Stimulated activated CD8-positive, alpha-beta memory T cell treated with anti-CD3 and anti-CD28 coated beads, Interleukin-7, amount 100 ng/mL, for 24 hours (primary cell): ENCODE measurements at places on chromosomes 16 and 17.
A peak's percentile ranks its signal among the peaks of the same experiment; 100 is the strongest.

DNA sequence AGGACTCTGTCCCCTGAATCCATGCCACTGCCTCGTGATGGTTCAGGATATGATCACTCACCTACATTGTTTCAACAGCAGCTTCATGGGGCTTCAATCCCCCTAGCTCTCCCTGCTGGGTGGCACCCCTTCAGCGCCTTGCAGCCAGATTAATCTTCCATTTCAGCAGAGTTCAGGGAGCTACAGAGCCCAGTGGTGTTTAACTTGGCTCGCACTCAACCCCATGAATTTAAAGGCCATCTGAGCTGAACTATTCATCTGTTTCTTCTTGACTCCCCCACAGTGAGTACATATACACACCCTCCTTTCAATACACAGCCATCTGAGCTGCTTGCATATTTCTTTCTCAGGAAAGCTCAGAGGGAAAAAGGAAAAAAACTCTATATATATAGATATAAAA, 202.8 kb upstream of the C16orf82 start:
- no peak for DNase-seq

GRCh38 chr17:63445065-63445464, 1.0 kb downstream of the CYB561 start:
- DNase-seq, result no peak

- no peak for DNase-seq
These were observed 121.9 kb downstream of the USP31 start for GRCh38 chr16:23027386-23027785.

GRCh38 chr17:30363715-30364202, 15.0 kb upstream of the CPD start:
- DNase-seq, result peak; percentile 57

- no peak for DNase-seq
These were observed 113.4 kb downstream of the TRIM37 start for GRCh38 chr17:58993311-58993710.

DNA sequence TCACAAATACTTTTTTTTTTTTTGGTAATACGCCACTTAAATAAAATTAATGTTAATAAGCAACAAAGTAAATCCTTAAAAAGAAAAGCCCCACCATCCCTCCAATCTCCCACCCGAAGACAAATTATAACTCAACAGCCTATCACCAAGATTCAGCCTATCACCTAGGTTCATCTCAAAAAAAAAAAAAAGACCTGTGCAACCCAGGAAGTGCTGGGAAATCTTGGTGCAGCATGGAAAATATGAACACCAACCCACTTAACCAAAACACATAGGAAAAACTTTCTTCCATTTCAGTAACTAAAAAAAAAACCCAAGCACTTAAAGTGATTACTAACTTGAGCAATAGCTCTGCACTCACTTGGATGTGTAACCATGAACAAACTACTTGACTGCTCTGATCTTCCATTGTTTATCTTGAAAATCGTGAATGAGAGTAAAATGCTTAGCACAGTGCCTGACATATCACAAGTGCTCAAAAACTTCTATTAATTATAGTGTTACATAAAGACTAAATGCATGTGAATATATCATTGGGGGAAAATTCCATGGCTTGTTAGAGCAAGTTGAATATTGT, 90.4 kb downstream of the STH start:
- DNase-seq, result no peak

DNA sequence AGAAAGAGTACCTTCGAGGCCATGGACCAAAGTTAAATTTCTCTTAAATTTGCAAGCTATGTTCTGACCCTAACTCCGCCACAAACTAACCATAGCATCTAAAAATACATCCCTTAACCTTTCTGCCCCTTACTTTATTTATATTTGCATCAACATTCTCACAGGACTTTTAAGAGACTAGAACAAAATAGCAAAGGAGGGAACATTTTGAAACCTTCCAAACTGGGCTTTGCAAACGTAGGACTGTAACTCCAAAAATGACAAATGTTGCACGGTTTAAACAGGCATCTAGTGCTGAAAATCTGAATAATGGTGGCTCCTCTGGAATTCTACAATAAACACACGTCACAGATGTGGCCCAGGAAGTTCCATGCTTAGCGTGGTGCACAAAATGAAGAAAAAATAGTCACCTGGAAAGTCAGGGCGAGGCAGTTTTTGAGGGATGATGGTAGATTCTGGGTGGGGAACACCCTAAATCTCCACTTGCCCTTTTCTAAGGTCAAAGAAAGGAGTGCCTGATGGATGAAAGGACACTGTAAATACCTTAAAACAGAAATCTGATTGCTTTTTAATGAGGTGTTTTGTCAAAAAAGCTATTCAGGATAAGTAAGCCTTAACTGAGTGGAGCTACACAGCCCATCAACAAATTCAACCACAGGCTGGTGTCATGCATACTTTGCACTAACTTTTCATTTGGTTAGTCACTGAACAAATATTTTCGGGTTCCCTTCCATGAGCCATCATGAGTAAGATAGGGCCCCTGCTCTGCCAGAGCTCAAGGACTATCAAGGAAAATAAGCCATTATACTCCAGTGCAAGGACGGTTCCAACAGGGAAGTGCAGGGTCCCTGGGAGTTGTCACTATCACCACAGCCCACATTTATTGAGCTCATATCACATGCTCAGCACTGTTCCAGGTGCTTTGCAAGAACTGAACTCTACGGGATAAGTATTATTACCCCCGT, 21.2 kb downstream of the ARHGAP17 start:
- DNase-seq, result no peak

- no peak for DNase-seq
These were observed 14.9 kb downstream of the RCVRN start for GRCh38 chr17:9890124-9890523.

GRCh38 chr17:63919311-63919723, 678 bp upstream of the GH1 start:
- peak; percentile 33 for DNase-seq

DNA sequence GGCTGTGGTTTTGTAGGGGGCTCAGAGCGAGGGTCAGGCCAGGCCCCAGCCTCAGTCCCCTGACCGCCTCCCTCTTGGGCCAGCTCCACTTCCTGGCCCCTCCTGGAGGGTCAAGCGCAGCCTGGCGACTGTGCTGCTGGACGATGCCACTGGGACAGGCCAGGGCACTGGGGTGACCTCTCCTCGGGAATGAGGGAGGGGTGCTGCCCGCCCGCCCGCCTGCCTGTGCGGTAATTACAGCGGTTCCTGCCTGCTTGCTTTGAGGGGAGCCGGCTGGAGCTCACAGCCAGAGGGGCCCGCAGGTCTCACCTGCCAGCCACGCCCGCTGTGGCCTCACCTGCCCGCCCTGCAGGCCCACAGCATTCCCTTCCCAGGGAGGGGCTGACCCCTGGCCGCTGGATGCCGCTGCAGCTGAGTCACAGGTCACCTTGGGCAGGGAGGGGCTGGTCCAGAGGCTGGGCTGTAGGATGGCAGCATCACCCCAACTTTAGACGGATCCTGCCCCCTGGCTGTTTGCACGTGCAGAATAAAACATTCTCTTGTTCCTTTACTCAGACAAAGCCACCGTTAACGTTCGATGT, 76.7 kb upstream of the CBX4 start:
- no peak for DNase-seq

DNA sequence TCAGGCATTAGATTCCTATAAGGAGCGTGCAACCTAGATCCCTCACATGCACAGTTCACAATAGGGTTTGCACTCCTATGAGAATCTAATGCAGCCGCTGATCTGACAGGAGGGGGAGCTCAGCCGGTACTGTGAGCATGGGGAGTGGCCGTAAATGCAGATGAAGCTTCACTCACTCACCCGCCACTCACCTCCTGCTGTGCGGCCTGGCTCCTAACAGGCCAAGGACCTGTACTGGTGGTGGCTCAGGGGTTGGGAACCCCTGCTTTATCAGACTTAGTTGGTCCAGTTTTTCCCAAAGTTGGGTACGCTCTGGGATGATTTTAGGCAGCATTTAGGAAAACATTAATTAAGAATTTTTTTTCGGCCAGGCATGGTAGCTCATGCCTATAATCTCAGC, 103.8 kb downstream of the MARF1 start:
- no peak for DNase-seq

DNA sequence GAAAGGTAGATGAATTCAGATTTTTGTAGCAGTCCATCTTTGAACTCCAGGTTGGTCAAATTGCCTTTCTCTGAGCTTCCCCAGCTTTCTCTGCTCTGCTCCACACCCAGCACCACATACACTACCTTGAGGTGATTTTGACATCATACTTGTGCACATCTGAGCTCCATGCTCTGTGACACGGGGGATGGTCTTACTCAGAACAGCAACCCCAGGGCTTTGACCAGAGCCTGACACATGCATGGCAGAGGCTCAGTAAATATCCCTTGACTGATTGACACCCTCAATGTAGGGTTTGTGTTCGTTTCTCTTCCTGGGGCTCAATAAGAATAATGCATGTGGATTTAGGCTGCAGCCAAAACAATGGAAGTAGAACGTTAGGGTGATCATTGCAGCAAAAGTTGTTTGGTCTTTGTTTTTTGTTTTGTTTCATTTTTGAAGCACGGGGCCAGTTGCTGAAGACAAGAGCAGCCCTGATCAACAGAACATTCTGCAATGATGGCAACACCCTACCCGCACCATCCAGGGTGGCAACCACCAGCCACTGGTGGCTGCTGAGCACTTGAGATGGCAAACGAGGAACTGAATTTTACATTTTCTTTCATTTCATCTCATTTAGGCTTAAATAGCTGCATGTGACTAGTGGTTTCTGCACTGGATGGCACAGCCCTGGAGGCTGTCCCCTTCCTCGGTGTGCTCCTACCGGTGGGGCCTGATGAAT, 224.8 kb upstream of the TNRC6C start:
- no peak for DNase-seq

DNA sequence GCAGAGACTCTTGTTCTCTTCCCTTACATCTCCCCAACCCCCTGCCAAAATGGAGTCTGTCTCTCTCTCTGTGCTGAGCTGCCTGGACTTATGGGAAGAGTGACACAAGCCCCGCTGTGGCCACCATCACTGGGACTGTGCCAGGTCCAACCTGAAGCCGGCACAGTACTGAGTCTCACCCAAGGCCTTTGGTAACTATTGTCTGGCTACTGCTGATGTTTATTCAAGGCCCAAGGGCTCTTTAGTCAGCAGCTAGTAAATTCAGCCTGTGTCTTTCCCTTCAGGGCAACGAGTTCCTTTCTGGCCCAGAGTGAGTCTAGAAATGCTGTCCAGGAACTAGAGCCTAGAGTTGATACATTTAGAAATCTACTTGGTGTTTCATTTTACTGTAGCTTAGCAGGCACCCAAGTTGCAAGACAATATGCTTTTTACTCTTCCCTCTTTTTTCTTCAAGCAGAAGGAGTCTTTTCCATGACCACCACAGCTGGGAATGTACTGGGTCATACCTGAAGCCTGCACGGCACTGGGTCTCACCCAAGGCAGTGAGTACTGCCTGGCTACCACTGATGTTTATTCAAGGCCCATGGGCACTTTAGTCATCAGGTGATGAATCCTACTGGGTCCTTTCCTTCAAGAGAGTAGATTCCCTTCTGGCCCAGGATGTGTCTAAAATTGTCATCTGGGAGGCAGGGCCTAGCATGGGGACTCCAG, 17.7 kb downstream of the EFCAB5 start:
- DNase-seq, result no peak

DNA sequence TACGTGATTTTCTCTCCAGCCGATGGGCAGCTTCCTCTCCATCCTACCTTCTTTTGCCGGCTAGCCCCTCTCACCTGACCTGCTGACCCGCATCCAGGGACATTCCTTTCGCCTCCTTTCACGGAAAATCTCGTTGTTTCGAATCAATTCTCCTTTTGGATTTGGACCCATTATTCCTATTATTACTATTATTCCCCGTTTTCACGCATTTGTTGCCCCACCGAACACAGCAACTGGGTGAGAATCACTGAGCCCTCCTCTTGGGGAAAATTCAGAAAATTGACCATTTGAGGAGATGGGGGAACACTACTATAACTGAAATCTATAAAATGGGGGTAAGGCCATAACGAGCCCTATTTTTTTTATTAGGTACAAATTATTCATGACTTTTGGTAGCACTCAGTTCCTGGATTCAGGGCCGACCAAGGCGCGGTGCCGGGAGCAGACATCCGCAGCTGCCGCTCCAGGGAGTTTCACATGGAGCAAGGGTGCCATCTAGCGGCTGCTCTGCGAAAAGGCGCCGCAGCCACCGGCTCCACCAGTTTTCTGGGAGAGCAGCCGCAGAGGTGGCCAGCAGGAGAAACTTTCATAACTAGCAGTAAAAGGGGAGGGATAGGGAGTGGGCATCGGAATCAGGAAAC, 3.3 kb upstream of the HOXB8 start:
- DNase-seq, result peak; percentile 69

DNA sequence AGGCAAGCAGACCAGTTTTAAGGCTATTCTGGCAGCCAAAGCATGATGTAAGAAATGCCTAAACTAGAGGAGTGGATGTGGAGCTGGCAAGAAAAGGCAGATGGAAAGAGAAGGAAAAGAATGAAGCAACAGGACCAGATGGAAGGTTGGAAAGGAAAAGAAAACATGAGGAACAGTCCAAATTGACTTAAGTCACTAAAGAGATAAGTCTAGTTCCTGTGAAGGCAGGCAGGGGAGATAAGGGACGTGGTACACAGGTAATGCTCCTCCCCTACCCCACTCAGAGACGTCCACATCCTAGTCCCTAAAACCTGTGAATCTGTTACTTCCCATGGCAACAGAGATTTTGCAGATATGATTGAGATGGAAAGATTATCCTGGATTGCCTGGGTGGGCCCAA, 43.5 kb downstream of the TEX2 start:
- DNase-seq, result no peak

DNA sequence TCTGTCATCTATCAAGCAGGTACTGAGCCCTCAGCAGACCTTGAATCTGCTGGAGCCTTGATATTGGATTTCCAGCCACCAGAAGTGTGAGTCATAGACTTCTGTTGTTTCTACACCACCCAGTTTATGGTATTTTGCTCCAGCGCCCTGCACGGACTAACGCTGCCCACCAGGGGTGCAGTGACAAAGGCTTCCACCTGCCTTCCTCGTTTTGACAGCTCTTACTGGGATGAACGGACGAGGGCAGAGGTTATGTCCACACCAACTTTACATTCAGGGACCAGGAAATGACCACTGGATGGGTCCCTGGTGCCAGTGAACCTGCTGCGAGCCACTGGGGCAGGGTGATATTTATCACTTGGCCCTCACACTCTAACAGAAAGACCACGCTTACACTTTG, 66.6 kb upstream of the CBX4 start:
- no peak for DNase-seq

DNA sequence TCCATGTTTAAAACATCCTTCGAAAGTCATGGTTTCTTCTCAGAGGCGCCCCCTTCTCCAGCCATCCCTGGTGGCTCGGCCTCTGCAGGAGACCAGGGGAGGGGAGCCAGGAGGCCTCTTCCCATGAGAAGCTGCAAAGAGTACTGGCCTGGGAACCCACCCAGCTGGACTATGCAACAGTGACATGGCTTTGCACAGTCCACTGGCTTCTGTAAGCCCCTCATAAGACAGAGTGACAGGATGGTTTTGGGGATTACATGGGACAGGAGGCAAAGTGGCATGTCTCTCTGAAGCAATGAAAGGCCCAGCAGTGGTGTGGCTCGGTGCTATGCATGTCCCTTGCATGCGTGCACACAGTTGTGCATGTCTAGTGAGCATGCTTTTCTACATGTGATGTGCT, 99.5 kb downstream of the C16orf78 start:
- no peak for DNase-seq
